Putamen (tissue), 1 donor: ENCODE measurements at places on chromosomes 3 and 15.
A peak's percentile ranks its signal among the peaks of the same experiment; 100 is the strongest.

GRCh38 chr15:72952151-72952550, 100.1 kb upstream of the NEO1 start:
- no peak for DNase-seq

DNA sequence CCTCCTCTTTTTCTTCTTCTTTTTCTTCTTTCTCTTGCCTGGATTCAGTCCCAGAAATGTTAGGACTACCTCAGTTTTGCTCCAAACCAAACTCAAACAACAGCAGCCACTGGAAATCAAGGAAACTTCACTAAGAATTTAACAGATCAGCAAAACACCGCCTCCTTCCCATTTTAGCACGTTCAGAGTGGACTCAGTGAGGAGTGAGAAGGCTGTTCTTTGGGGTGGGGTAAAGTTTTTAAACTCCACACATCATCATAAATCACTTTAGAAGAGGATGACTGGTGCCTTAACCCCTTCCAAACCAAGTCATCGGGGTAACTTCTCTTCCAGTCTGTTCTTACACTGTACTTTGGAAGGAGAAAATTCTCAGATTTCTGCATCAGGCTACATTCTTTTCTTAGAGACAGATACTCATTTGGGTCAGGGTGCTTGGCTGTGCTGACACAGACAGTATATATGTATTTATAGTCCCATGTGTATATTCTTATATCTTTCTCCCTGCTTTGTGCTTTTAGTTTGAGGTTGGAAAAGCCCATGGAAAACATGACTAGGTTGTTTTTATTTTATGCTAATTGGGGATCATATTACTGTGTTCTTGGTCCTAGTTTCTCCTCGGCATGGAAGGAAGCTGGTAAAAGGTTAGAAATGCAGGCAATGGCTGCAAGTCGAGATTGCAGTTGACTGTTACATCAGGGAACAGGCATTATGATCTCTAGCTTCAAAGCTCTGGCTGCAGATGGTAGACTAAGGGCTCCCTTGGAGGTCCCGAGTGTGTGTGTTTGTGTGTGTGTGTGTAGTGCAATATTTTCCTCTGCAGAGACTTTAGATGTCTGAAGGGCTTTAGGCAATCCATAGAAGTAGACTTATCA, at the start of gene CCDC80:
TSS of gene CCDC80 (minus strand) at position 214 of the 872 bp plus-strand sequence. CDS start 1,238 bp downstream, outside the sequence.
- DNase-seq, result no peak

DNA sequence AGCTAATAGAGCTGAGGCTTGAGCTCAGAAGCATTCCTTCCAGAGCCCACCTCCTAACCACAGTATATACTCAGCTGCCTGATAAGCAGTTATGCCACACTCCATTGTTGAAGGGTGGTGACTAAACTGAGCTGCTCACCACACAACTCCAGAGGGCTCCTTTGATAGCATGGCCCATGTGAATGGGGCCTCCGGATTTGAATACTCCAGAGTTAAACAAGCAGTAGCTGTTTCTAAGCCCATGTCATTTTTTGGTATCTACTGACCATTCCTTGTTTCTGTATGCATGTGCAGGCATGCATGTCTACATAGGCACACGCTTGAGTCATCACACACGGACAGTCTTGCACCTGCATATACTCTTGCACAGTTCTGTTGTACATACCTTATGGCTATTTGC, 28.9 kb downstream of the IGSF10 start:
- no peak for DNase-seq

DNA sequence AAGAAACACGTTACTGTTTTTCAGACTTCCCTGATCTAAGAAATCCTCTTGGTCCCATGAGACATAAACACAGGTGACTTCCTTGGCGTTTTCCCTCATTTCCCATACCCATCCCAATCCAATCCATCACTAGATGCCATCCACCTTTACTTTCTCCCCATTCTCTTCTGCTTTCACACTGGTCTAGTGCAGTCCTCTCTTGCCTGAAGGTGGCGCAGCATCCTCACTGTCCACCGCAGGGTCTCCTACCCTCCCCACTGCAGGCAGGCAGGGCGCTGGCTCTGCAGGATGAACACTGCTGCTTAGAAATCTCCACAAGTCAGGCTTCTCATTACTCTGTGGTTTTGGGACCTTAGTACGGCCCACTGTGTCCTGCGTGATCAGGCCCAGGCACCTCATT, 58.2 kb downstream of the RAB7A start:
- DNase-seq, result peak; percentile 45
